ENCODE measurements at places on chromosomes 6 and 20.

DNA sequence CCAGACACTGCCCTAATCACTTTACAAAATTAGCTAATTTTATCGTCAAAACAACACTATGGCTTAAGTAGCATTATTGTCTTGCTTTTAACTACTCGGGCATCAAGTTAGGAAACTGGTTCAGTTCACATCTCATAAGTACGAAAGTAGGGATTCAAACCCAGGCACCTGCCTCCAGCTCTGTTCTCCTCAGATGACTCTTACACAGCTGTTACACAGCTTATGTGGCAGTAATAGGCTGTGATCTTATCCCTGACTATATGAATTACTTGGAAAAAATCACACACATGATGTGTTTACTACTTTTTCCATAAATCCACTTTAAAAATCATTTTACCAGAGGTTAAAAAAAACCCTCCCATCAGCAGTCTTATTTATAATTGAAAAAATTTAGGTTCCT, 389.2 kb upstream of the FLRT3 start:
- no peak for DNase-seq

GRCh38 chr6:108293527-108294296, 1.1 kb upstream of the AFG1L start:
- DNase-seq, result no peak

- DNase-seq, result no peak
These were observed 175.1 kb downstream of the VEGFA start for GRCh38 chr6:43944908-43945767.

DNA sequence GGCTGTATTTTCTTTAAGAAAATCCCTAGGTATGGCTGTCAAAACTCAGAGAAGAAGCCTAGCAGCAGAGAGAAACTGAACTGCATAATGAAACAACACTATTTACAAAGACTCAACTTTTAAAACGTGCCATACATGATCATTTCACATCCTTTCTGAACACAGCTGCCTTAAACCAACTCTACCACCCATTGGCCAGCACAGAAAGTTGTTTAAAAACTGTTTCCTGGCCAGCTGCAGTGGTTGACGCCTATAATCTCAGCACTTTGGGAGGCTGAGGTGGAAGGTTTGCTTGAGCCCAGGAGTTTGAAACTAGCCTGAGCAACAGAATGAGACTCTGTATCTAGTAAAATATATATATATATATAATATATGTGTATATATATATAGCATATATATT, 336.4 kb upstream of the SOX4 start:
- DNase-seq, result no peak

GRCh38 chr6:3902871-3903648, 53.9 kb downstream of the FAM50B start:
- no peak for DNase-seq

Data from stimulated activated CD4-positive, alpha-beta T cell treated with anti-CD3 and anti-CD28 coated beads, Interleukin-1b, Interleukin-23, amount 100 ng/mL, for 4 hours (primary cell).